ENCODE measurements at places on chromosomes 4 and X. TPM values are rescaled to one million over a fixed set of nuclear protein-coding genes. Genes with fewer than 3 reads are reported as not detected.

ERCC6L gene
- 0.12 TPM for polyA plus RNA-seq

SPIN4 gene
- polyA plus RNA-seq = 15.6 TPM

WDR44 gene
- polyA plus RNA-seq = 19.3 TPM

FAM47C gene
- polyA plus RNA-seq = not detected

SLC38A5 gene
- 3.3 TPM for polyA plus RNA-seq

GCNA gene
- polyA plus RNA-seq = 11.0 TPM

CPZ gene
- not detected for polyA plus RNA-seq

WDFY3 gene
- 39.8 TPM for polyA plus RNA-seq

C4orf54 gene
- not detected for polyA plus RNA-seq

SORCS2 gene
- 1.0 TPM for polyA plus RNA-seq

LARP7 gene
- 48.2 TPM for polyA plus RNA-seq

BST1 gene
- 0.32 TPM for polyA plus RNA-seq

KCND1 gene
- polyA plus RNA-seq = 3.7 TPM

PF4V1 gene
- not detected for polyA plus RNA-seq

GLUD2 gene
- polyA plus RNA-seq = 0.35 TPM

LUZP4 gene
- not detected for polyA plus RNA-seq
